ENCODE measurements at places on chromosomes 7 and 10. TPM values are rescaled to one million over a fixed set of nuclear protein-coding genes. Genes with fewer than 3 reads are reported as not detected.

DNA sequence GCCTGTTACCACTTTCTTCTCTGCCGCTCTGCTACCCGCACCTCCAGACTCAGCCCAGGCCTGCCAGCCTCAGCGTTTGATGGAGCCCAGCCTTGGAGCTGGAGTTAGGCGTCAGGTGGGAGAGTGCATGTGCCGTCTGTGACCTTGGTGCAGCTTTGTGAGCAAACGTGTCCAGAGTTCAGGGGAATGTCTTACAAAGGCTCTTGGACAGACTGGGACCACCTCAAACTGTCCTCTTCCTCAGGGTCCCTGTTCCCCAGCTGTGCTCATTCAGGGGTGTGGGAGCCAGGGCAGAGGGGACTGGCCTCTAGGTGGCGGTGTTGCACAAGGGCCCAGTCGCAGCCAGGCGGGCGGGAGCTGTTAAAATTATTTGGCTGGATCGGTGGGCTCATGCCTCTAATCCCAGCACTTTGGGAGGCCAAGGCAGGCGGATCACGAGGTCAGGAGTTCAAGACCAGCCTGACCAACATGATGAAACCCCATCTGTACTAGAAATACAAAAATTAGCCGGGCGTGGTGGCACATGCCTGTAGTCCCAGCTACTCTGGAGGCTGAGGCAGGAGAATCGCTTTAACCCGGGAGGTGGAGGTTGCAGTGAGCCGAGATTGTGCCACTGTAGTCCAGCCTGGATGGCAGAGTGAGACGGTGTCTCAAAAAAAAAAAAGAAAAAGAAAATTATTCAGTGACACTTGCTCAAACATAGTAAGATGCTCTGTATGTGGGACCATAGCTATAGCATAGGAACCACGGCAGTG lies 89.2 kb downstream of the ADCY1 start:
- peak; percentile 52 for DNase-seq

Gene ITGB8
- 38.6 TPM for total RNA-seq

Gene PRPS1L1
- total RNA-seq = not detected

GRCh38 chr7:57205000-57205399 lies 72.8 kb upstream of the ZNF479 start:
- DNase-seq = no peak

GRCh38 chr7:129523924-129524323 lies 21.6 kb downstream of the SMKR1 start:
- no peak for DNase-seq

DNA sequence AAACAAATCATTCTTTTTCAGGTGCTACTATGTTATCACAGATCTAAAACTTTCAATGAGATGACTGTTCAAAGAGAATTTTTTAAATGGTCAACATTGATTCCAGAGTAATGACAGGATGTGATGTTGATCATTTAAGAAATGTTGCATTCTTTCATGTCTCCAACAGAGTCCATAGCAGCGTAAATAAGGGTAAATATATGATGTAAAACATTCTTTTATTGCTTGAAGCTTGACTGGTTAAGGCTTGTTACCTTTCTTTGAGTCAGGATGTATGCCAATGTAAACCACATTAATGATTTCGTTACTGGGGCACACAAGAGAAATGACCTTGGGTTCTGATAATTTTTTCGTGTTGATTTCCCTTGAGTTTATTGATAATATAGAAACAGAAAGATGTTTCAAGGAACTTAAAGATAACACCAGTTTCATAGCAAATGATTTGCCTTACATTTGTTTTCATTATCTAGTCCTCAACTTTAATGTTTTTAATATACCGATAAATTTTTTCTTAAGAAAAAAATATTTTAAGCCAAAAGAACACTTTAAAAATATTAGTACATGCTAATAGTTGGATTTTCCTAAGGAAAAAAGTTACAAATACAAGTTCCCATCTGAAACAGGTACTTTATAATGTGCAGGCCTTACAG lies 3.5 kb downstream of the STK17A start:
- DNase-seq = no peak

DNA sequence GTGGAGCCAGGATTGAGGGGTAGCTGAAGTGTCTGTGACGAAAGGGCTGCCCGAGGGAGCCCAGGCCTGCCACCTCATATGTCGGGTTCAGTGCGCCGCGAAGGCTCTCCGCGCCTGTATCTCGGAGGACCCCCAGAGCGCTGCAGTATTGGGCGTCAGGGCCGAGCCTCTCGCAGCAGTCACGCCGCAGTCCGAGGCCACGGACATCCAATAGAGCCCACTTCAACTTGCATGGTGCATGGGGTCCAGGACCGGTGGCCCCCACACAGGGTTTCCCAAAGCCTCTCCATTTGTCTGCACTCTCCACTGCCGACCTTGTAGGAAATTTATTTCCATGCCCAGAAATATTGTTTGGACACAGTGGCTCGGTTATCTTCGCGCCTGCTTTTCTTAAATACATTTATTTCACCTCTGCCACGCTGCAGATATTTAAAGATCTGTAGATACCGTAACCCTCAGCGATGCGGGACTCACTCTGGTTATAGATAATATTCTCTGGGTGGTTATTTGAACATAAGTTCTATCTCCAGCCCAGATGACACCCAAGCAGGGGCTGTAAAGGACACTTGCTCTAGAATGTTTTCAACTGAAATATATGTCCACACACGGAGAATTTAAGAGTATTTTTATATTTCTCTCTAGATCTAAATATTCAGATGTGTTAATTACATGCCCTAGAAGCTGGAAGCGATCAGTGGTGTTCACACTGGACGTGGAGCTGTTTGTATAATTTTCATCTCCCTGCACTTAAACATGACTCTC lies 5.1 kb upstream of the ZNF503 start:
- no peak for DNase-seq

- DNase-seq = peak; percentile 96
Observed at GRCh38 chr7:13990984-13991790, 1.7 kb upstream of the ETV1 start.

- DNase-seq = no peak
Observed at GRCh38 chr10:64039198-64039597, 518.0 kb downstream of the REEP3 start.

GRCh38 chr10:90862908-90863514 lies 5.2 kb upstream of the HTR7 start:
- DNase-seq = no peak

Gene GOLGA7B
- 9.1 TPM for total RNA-seq

- no peak for DNase-seq
Observed at GRCh38 chr7:158595068-158595467, 7.4 kb upstream of the PTPRN2 start.

Gene HOXA7
- 0.26 TPM for total RNA-seq

GRCh38 chr10:21759232-21759631 lies 225.2 kb downstream of the MLLT10 start:
- no peak for DNase-seq

Gene EBF3
- 4.6 TPM for total RNA-seq

- DNase-seq = peak; percentile 65
Observed at GRCh38 chr10:43137717-43138020, 576 bp upstream of the CSGALNACT2 start.

DNA sequence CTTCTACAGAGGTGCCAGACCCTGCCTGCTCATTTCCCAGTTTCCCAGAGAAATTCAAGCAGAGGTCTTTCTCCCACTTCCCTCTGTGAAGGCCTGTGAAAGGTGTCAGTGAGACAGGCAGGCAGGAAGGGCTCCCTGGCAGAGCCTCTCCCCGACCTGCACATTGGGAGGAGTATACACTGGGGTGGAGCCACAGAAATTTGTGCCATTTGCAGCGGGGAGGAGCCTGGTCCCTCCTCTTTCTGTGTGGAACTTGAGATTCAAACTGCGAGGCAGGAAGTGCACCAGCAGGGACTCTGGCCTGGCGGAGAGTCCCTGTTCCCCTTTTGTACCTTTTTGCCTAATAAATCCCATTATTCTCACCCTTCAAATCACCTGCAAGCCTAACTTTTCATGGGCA lies 54.6 kb upstream of the OPN4 start:
- no peak for DNase-seq

DNA sequence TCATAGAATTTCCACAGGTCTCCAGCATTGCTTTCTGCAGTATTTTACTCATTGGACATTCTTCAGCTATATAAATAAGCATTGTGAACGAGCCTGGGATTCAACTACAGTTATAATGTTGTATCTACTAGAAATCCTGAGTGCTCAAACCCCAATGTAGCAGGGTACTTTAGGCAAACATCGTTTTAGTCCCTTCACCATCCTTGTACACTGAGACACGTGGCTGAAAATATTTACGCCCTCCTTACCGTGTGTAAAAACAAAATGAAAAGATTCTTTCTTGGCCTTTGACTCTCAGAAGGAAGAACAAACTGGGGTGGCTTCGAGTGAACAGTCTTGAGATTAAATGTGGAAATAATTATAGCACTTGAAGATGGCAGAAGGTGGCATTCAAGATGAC lies 25.2 kb downstream of the CDK6 start:
- DNase-seq = no peak

DNA sequence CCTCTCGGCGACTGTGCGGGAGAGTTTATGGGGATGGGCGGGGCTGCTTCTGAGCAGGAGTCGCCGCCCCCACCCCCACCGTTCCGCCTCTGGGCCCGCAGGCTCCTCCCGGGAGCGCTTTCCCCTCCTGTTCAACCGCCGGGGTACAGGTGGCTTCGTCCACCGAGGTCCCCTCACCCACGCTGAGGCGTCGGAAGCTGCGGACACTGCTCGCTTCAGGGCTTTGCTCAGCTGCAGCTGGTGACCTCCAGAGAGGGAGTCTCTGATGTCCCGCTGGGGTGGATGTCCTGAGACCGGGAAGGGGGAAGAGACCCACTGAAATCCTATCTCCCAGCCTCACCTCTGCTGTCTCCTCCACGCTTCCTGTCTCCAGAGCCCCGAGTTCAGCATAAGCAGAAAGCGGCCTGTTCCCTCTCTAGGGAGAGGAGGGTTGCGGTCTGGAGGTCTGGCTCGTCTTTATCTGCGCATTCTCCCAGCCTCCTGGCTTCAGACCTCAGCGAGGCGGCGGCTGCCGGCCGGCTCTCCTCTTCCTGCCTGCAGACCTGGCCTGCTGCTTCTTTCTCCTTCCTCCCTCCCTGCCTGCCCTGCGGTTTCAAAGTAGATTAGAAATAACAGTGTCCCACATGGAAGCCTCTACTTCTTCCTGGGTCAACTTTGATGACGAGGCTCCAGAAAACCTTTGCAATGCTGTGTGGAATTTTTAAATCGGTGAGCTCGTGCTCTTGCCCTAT lies 1.8 kb downstream of the CYP2E1 start:
- peak; percentile 34 for DNase-seq

Gene LRRC18
- total RNA-seq = not detected

GRCh38 chr7:105904064-105904463 lies 27.7 kb upstream of the ATXN7L1 start:
- no peak for DNase-seq

DNA sequence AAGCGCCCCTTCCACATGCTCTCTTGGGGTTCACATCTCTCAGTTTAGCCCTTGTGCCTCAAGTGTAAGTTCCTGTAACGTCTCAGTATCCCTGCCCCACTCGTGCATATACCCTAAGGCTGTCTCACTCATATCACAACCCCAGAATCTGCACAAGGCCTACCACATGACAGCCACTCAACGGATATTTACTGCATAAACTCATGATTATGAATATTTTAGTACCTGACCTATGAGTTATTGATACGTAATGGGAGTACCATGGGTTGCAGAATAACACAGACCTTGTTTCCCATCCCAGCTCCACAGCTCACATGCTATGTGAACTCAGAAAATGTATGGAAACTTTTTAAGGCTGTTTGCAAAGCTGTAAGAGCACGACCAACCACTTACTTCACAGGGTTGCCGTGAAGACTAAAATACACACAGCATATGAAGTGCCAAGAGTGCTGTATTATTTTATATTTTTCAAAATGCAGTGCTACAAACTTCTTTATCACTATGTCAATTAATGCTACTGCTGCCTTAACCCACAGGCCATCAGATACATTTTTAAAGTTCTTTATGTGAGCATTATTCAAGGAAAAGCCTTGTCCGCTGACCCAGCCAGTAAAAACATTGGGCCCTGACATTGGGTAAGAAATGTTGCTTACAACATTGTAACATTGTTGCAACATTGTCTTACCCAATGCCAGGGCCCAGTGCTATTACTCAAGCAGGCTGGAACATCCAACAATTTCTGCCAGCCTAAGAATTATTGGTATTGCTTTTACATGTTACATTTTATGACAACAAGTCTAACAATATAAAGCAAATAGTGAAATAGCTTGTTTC lies 97.2 kb downstream of the JAZF1 start:
- no peak for DNase-seq

Gene OPN1SW
- not detected for total RNA-seq

- no peak for DNase-seq
Observed at GRCh38 chr10:34288634-34289033, 526.5 kb downstream of the PARD3 start.

- DNase-seq = peak; percentile 30
Observed at GRCh38 chr10:123913688-123914268, 22.2 kb upstream of the CPXM2 start.

- no peak for DNase-seq
Observed at GRCh38 chr7:82172881-82173280, 270.7 kb downstream of the CACNA2D1 start.

Gene TMEM176B
- 36.3 TPM for total RNA-seq

Gene CYP2C19
- total RNA-seq = not detected

DNA sequence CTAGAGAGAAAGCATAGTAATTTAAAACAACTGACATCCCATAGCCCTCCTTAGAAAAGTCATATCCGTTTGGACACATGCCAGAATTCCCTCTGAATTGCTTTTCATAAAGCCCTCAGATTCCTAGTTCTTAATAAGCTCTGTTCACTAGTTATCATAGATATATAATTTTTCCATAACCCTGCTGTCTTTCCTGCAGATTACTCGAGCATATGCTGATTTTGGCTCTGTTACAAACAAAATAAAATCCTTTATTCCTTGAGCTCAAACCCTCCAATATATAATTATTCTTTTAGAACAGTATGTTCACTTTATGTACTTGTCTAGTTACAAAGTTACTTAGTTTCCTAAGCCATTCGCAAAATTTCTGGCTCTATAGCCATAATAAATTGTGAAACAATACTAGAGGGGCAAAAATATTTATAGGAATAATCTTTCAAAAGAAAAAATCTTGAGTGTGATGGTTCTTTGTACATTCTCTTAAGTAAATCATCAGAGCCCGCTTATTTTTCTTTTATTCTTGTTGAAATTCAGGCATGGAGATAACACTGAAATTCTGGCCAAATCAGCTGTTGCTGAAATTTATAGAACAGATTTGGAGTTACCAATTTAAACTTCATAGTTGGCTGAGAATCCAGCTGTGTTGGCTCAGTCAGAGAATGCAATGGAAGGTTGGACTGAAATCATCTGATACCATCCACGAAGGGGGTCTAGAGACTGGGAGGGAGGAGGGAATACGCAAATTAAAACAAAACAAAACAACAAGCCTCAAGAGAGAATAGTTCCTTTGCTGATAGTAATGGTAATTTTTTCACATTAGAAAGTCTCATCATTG lies 146.1 kb upstream of the TMEM196 start:
- DNase-seq = no peak

DNA sequence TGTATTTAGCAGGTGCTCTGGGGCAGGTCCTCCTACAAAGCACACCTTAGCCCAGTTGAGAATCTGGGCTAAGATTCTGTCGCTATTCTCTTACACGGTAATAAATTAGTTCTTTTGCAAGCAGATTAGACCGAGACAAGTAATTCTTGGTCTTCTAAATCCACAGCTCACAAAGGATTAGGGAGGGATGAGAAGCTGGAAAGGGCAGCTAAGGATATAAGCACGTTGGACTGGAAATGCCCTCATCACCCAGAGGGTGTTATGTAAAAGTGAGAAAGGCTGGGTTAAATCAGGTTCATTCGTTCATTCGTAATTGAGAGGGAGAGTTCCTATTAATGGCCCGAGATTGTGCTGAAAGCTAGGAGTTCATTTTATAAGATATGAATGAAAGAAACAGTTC lies 41.8 kb downstream of the PFKFB3 start:
- no peak for DNase-seq

Gene SSMEM1
- total RNA-seq = not detected

GRCh38 chr7:151398446-151399304 lies 11.2 kb downstream of the WDR86 start:
- DNase-seq = no peak

Gene NPY4R
- total RNA-seq = not detected

Data from body of pancreas (tissue), 4 donors.